ENCODE measurements at places on chromosomes 6 and 20.

DNA sequence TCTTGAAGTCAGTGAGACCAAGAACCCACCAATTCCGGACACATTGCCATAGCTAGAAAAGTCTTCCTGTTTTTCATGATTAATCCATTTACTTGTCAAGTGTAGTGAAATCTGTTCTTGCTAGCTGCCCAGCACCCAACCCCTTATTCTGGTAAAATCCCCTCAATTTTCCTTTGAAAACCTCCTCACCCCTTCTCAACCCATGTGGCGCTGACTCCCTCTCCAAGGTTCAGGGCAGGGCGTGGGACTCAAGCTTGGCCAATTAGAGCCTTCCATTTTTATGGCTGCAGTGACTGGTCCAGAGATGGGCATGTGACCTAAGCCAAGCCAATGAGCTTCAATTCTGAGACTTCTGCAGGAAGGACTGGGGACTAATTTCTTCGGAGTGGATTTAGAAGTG lies 9.8 kb upstream of the ZBP1 start:
- DNase-seq: peak; percentile 47

- DNase-seq: no peak
Measured at GRCh38 chr6:40672087-40672486, 84.9 kb upstream of the LRFN2 start.

DNA sequence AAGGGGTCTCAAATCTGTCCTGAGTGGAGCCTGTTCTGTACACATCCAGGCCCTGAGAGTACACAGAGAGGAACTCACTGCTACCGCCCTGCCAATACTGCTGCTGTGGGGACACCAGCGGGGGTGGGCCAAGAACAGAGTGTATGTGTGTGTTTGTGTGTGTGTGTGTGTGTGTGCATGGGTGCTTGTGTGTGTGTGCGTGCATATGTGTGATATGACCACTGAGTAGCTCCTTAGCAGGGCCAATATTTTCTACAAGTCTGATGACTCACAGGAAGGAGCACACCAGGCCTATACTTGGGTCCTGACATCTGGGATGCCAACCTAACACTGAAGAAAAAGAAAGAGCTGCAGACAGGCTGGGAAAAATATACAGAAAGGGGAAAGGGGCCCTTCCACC lies 1.4 kb downstream of the RAET1E start:
- DNase-seq: no peak

DNA sequence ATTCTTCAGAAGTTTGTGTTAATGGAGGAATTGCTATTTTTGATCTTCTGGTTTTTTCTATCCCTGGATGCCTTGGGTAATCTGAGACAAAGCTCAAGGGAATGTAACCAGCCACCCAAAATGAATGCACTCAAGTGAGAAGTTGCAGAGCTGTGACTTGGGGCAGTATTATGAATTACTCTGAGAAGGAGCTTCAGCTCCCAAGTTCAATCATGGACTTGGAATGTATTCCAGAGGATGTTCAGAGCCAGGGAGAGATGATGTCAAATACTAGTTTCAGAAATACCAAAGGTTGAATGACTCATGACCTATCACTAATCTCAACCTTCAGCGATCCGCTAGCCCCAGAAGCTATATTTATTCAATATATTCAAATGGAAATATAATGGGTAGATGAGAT lies 375.2 kb upstream of the PLCB4 start:
- no peak for DNase-seq

DNA sequence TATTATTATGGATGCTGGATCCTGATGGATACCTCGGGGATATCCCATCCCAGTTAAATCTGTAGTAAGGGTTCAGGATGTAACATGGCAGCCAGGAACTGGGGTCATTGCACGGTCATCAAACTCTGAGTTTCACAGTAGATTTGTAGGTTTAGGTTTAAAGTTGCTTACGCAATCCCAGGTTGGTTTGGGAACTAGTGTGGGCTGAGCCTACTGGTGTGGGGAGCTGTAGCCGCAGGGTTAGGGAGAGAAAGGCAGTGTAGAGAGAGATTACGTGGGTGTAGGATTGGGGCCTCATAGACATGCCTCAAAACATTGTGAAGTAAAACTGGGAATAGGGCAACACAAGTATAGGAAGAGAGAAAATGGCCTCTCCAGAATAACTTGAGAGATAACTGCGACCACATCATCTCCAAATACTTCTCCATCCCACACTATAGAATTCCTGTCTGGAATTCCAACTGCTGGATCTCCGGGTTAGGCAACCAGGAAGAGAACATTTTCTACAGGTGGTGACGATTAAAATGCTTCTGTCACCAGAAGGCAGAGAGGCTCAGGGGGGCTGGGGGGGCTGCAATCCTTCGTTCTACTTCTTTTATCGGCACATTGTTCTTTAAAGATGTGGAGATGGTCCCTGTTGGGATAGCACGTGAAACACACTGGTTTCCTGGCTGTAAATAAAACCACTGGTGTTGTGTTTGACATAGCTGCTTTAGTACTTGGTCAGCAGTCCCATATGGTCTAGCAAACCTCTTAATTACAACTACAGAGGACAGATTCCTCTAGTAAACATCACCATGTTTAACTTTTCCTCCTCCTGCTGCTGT lies 44.9 kb upstream of the TMEM170B start:
- DNase-seq: no peak

GRCh38 chr6:69246983-69247382 lies 549.8 kb downstream of the LMBRD1 start:
- no peak for DNase-seq

DNA sequence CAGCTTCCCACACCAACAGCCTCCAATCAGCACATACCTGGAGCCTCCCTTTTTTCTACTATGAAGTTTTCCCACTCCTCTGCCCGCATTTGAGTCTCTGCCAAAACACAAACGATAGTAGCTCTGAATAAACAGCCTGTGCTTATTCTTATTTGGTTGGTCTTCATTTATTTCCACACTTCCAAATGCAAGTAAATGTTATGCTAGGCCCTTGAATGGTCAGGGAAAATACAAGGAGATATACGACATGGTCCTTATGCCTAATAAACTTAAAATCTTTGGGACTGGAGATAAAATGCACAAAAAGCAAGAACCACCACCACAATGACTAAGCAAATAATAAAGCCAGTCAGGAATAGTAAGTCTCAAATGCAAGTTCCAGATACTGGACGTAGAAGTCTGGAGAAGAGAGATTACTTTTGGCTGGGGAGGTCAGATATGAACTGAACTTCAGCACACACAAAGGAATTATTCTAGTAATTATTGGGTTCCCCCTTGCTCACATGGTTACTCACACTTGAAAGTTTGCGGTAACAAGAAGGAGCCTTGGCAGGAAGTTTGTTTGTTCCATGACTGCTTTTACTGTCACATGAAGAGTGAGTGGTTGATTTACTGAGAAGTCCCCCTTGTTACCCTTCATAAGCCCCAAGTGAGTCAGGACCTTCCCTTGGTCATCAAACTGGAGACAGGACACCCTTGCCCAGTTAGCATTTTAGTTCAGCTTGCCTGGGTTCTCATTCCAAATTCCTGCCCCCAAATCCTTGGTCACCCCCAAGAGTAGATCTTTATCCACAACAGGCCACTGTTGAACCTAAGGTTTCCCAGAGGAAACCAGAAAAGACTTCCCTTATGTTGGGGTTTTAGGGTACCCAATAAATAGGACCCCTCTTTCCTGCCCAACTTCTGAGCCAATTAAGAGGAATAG lies 511.2 kb upstream of the JARID2 start:
- DNase-seq: peak; percentile 52

GRCh38 chr6:6091608-6092002 lies 84.9 kb upstream of the NRN1 start:
- no peak for DNase-seq

- no peak for DNase-seq
Measured at GRCh38 chr20:38680500-38681306, 43.6 kb upstream of the SLC32A1 start.

GRCh38 chr20:9889270-9889981 lies 50.5 kb upstream of the PAK5 start:
- no peak for DNase-seq

DNA sequence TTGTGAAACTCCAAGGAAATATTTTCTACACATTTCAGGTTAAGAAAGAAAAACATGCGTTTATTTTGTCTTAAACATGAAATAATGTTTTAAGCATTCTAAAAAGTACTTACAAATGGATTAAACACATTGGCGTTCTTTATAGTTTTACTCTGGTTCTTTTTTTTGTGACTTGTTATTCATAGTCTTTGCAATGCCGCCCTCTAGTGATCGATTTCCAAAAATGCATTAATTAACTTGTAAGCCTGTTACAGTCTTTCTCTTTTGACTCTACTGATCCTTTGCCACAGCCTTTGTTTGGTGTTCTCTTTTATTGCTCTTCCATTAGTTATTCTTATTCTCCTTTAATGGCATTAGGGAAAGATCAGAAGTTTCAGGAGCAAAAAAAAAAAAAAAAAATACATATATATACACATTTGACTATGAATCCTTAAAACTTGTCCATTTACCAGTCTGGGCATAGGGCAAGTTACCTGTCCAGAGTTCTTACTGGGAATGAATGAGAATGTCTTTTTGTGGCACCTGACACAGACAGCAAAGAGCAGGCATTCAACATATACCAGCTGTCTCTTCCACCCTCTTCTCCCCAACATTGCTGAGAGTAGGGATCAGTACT lies 59.9 kb downstream of the MACROD2 start:
- DNase-seq: no peak

DNA sequence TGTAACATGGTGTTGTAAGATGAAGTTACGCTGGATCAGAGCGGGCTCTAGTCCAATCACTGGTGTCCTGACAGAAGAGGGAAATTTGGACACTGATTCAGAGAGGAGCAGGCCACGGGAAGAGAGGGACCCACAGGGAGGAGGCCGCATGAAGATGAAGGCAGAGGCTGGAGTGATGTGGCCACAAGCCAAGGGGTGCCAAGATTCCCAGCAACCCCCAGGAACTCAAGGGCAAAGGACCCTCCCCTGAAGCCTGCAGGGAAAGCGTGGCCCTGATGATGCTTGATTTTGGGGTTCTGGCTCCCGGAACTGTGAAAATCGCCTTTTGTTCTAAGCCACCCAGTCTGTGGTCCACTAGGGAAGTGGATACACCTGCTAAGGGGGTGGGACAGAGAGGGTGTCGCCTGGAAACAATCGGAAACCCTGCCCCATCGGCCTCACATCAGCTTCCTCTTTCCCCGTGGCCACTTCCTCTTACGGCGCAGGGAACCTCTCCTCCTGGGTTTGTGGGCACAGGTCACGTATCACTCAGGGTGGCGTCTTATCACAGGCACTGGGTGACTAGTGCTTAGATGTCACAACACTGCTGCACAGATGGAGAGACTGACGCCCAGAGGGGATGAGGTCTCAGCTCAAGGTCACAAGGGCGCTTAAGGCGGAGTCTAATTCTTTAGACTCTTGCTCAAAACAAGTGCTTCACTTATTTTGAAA lies 58.0 kb downstream of the SULF2 start:
- peak; percentile 44 for DNase-seq

DNA sequence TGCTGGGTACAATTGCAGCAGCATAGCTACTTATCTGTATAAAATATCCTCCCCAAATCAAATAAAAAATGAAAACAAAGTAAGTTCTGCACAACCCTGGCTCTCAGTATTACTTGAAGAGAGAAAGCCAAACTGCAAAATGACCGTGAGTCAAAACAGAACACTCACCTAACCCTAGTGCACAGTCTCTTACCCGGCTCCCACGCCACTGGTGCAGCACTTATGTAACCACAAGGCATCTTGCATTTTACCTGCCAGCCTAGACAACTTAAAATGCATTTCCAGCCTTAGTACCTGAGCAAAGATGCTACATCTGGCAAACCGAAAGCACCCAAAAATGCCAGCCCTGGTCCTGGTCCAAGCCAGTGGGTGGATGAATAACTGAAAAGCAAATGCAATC lies 12.4 kb upstream of the SIRPB1 start:
- DNase-seq: peak; percentile 39

GRCh38 chr6:80523531-80523997 lies 417.1 kb downstream of the BCKDHB start:
- DNase-seq: no peak

- DNase-seq: no peak
Measured at GRCh38 chr20:50921803-50922501, 9.3 kb downstream of the ADNP start.

DNA sequence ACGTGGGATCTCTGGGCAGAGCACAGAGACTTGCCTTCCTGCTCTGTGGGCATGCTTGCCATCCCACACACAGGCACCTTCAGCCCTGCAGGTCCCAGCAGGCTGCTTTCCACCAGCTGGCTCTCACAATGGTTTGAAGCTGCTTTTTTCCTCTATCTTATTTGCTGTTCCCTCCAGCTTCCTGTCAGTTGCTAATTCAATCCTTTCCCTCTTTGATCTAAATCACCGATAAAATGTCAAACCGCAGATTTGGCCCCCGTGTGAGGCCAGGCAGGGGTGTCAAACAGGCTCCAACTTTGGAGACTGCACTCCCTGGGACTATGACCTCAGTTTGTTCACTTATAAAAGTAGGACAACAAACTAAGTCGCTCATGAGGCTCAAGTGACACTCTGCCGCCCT lies 40.6 kb upstream of the PCMTD2 start:
- DNase-seq: no peak

DNA sequence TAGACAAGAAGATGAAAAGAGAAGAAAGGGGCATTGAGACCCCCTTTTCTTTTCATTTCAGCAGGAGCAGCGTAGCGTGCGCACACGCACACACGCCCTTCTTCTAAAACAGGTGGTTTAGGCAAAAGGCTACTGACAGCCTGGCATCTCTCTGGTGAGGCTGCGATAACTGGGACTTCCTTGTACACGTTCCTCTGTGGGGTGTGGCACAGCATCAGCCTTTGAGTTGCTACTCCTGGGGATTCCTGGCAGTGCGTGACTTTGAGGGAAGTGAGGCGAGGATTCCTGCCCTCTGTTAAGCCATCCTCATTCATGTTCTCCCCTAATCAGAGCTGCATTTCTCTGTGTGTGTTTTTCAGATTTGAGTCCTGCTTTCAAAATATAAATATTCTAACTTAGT lies 94.7 kb downstream of the TMEM170B start:
- DNase-seq: no peak

- no peak for DNase-seq
Measured at GRCh38 chr6:16402581-16402900, 164.2 kb downstream of the GMPR start.

DNA sequence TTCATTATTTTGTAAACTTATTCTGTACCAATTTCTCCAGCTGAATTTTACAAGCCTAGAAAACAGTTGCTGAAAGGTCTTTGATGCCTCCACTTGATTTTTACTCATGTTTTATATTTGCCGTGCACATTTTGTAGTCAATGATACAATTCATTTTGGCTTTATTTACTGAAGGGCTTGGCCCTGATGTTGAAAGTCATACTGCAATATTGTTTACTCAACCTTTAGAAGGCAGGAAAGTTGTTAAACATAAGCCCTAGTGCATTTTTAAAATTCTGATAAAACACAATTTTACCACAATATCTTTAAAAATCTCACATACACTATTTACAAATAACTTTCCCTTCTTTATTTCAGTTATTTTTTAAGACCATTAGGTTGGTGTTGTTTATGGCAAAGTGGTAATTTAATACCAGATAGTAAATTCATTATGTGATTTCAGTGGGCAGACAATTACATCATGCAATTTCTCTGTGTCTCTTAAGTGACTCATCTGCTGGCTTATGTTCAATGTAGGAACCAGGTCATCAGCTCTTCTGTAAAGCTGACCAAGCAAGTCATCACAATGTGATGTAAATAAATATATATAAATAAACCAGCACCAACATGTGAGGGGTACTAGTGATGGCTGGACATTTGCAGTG lies 121.1 kb upstream of the SLC35B3 start:
- DNase-seq: no peak
